ENCODE measurements at places on chromosomes 3 and 15.

- no peak for DNase-seq
Measured at GRCh38 chr3:11634974-11635612, 8.6 kb downstream of the VGLL4 start.

- DNase-seq, result no peak
Measured at GRCh38 chr3:53068176-53068575, 22.3 kb upstream of the SFMBT1 start.

DNA sequence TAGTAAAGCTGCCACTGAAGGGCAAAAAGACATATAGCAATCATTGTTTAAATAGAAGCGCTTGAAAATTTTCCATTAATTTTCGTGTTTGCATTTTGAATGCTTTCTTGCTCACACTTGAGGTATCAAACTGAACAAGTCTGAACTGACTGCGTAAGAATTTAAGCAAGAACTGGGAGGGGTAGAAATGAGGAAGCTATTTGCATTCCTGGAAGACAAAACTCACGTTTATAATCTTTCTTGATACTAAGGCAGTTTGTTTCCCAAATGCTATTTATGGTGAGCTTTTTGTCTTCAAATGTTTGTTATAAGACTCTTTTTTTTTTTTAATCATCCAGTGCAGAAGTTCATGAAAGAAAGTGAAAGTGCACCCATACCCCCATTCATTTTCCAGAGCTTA, 499.8 kb upstream of the TPRG1 start:
- DNase-seq, result no peak

DNA sequence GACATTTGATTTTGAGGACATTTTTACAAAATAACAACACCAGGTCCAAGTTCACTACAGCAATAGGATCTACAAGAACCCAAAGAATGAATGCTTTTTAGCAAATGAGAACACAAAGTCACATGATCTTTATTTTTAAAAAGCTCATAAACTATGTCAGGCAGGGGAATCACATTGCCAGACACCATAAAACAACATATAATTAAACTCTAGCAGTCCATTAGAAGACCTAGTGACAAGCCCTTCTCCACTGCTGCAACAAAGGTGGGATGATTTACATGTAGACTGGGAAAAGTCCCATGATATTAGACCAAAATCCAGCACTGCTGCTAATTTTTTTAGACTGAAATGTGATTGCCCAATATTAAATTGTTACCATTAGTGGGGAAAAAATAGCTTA, 92.6 kb downstream of the FHIT start:
- DNase-seq, result no peak

GRCh38 chr3:159128628-159129027, 326.8 kb downstream of the MFSD1 start:
- no peak for DNase-seq

- DNase-seq, result no peak
Measured at GRCh38 chr3:161740421-161740820, 243.8 kb downstream of the OTOL1 start.

DNA sequence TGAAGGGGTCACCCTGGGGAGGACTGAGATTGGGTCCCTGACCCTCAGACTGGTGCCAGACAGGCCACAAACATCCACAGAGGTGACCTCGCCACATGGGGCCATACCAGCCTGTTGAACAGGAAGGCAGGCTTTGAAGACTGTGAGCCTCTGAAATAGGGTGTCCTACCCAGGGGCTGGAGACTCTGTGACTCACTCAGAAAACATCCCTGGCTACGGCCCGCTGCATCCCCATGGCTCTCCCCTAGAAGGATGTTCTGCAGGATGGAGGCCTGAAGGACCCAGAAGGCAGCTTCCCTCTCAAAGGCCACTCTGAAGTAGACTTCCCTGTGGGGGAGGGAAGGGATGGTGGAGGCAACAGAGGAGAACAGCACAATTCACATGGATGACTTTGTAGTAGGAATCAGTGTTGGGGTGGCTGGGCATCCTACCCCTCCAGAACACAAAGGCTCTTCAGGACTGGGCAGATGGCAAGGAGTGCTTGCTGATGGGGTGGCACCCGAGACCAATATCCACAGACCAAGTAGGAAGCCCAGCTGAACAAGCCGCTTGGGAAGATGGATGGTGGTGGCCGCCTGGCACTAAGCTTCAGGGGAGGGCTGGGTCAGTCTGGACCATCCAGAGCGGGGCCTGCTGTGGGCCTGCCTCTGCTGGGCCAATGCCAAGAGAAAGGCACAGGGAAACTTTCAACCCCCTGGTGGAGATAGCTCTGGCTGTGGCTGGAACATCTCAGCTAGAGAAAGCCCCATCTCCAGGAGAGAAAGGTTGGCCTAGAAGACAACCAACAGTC, 37.6 kb upstream of the DUSP7 start:
- no peak for DNase-seq

DNA sequence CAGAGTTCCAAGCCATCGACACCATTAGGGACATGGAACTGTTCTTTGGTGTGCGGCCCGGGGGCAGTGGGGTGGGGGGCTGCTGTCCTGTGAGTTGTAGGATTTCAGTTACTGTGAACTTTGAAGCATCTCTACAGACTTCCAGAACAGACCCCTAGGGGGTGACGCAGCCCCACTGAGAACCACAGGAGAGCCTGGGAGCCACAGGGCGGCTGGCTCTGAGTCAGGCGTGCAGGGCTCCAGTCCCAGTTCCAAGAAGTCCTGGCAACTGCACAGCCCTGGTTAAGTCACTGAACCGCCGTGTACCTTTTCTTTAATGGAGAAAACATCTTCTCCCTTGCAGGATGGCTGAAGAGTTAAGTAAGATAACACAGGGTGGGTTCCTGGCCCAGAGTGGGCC, 23.5 kb upstream of the LRTM1 start:
- peak; percentile 92 for DNase-seq

- DNase-seq, result peak; percentile 84
Measured at GRCh38 chr15:51380999-51381806, 39.7 kb downstream of the GLDN start.

- no peak for DNase-seq
Measured at GRCh38 chr15:81115054-81115939, 18.8 kb upstream of the CFAP161 start.

GRCh38 chr3:154310840-154311239, 13.4 kb downstream of the DHX36 start:
- DNase-seq, result peak; percentile 14

- no peak for DNase-seq
Measured at GRCh38 chr3:138351916-138352550, 3.7 kb downstream of the MRAS start.

DNA sequence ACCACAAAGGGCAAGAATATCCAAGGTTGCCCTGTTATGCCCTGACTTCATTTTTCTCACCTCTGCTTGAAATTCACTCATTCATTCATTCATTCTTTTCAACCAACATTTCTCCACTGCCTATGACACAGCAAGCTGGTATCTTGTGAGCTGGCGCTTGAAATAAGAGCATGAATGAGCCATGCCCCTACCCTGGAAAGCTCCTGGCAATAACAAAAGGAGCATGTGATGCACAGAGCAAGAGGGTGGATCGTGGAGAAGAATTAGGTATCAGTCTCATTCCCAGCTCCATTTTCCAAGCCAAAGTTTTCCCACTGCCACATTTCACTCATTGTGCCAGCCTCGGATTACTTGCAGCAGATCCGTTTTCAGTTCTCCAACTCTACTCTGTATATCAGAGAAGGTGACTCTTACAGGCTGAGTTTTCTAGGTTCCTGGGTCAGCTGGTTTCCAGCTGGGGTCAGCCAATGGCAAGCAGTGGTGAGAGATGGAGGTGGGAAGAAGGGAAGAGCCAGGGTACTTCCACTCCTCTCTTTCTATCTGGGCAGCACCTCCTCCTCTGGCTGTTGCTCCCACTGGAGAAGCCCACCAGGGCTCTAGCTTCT, 144.8 kb downstream of the SUCLG2 start:
- DNase-seq, result no peak

- DNase-seq, result peak; percentile 86
Measured at GRCh38 chr3:134312873-134313846, 61.1 kb downstream of the AMOTL2 start.

GRCh38 chr3:13171704-13172643, 98.7 kb upstream of the IQSEC1 start:
- DNase-seq, result no peak

DNA sequence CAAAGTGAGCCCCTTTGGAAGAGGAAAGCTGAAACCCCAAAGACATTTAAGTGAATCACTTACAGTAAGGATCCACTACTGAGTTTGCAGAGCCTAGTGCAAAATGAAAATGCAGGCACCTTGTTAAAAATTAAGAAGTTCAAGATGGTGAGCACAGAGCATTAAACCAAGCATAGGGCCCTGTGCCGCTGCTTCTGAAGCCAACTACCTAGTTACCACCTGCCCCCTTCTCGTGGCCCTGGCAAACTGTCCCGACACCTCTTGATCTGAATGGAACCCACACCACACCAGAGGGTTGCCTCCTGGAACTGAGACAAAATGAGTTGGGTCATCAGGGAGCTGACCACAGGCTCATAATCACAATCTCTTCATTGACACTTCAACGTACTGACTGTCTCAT, 25.6 kb downstream of the LRRC2 start:
- DNase-seq, result no peak

GRCh38 chr3:58332575-58333188, at the start of gene PXK:
TSS of gene PXK (plus strand) at chr3:58332892. CDS start at chr3:58332989, 97 bp downstream.
- DNase-seq, result peak; percentile 89

- DNase-seq, result peak; percentile 79
Measured at GRCh38 chr15:36415643-36416042, 163.8 kb upstream of the CDIN1 start.

All from cardiac muscle cell (in vitro differentiated cells and primary cell).